Stimulated activated CD8-positive, alpha-beta memory T cell treated with anti-CD3 and anti-CD28 coated beads, Interleukin-2, amount 100 ng/mL, for 48 hours (primary cell): ENCODE measurements at places on chromosomes 11 and 22.

- no peak for DNase-seq
Observed at GRCh38 chr11:29129844-29130243, 887.0 kb downstream of the KCNA4 start.

DNA sequence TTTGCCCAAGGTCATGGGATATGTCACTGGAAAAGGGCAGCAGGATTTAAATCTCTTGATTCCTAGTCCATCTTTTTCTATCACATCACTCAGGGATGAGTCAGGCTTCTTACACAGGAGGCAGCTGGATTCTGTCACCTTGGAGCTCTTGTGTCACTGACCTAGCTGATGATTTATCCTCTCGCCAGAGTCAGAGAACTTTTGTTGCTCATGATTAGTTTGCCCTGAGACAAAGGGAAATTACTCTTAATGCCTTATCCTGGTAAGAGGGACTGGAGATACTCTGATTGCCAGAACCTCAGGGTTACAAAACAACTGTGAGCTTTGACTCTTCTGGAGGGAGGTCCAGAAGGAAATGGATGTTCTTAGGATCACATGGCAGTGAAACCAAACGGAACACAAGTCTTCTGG, 10.1 kb downstream of the COA4 start:
- DNase-seq: no peak

GRCh38 chr11:45282081-45282480, 4.1 kb downstream of the SYT13 start:
- DNase-seq: no peak

- DNase-seq: no peak
Observed at GRCh38 chr22:37155971-37156370, 6.3 kb upstream of the IL2RB start.

- DNase-seq: no peak
Observed at GRCh38 chr11:118051611-118052461, 25.0 kb upstream of the TMPRSS4 start.

DNA sequence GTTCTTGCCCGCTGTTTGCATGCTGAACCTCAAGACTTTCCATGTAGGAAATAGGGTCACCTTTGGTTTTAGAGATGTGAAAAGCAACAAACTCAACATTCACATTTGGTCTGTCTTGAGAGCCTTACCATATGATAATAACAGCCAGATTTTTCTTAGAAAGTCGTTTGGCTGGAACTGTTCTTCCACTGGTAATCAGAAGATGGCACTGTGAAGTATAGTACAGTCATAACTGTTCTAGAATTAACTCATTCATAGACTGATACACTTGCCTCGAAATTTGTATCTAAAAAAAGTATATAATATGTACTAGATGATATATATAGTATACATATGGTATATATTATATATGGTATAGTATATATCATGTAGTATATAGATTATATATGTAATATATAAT, 12.3 kb downstream of the LUZP2 start:
- DNase-seq: no peak

DNA sequence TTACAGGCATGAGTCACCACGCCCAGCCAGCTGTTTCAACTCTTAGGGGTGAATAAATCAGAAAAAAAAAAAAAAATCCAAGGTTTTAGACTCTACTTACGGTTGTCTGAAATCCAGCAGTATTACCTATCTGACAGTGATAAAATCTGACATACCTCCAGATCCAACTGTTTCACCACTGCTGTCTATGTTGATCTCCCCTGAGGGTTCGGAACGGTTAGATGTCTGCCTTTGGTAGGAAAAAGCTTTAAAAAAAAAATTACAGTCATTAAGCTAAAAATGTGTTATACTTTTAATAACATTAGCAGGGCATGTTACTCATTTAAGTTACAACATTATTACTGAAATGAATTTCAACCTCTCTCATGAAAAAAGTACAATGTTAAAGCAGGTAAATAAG, 21.1 kb downstream of the NCAPD3 start:
- no peak for DNase-seq

DNA sequence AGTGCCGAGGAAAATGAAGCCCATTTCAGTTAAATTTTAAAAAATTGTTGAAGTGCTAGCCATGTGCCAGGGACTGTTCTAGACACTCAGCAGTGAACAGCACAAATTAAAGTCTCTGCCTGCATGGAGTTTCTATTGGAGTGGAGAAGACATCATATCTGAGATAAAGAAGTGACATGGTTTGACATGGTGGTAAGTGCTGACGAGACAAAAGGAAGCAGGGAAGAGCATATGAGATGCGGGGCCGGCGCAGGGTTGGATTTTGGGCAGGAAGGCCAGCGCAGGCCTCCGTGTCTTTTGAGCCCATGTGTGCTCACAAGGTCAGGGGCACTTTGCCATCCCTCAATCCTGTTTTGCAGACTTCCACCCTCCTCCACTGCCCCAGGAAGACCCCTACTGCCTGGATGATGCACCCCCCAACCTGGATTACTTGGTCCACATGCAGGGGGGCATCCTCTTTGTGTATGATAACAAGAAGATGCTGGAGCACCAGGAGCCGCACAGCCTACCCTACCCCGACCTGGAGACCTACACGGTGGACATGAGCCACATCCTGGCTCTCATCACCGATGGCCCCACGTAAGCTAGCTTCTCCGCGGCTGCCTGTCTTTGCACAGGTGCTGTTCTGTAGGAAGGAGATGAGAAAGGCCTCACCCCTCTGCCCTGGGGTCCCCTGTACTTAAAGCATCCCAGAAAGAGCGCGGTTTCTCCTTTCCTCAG, 29.6 kb downstream of the AMPD3 start:
- DNase-seq: no peak

- no peak for DNase-seq
Observed at GRCh38 chr11:125585487-125585886, 7.2 kb upstream of the STT3A start.

DNA sequence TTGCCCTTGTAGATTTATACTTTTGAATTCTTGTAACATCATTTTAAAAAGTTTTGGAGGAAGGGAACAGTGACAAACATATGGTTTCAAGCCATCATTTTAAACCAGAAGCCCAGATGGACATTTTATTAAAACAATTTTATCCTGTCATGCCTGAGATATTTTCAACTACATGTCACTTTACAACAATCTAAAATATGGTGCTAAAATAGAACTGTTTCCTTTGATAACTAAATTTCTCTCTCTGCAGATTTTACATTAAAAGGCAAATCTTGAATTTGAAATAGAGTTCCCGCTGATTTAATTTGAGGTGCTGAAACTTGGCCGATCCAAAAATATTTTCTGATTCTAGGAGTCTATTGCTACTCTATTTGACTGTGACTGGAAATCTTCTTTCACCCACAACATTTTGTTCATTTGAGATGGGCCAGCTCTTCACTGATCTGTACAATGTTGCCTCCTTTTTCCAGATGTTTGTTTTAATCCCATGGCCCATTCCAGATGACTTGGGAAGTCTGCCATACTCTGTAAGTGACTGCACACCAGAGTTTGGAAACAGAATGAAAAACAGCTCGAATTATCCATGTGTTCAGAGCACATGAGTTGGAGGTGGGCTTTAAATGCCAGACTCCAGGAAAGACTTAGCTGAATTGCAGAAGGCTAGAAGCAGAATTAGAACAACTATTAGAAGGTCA, 402.5 kb downstream of the TMEM135 start:
- DNase-seq: no peak
